ENCODE measurements at places on chromosomes 4 and X.

- DNase-seq: no peak
Observed at GRCh38 chrX:110417128-110417527, 58.5 kb downstream of the RTL9 start.

GRCh38 chrX:19672222-19672812 is 157.0 kb upstream of the MAP3K15 start:
- no peak for DNase-seq

DNA sequence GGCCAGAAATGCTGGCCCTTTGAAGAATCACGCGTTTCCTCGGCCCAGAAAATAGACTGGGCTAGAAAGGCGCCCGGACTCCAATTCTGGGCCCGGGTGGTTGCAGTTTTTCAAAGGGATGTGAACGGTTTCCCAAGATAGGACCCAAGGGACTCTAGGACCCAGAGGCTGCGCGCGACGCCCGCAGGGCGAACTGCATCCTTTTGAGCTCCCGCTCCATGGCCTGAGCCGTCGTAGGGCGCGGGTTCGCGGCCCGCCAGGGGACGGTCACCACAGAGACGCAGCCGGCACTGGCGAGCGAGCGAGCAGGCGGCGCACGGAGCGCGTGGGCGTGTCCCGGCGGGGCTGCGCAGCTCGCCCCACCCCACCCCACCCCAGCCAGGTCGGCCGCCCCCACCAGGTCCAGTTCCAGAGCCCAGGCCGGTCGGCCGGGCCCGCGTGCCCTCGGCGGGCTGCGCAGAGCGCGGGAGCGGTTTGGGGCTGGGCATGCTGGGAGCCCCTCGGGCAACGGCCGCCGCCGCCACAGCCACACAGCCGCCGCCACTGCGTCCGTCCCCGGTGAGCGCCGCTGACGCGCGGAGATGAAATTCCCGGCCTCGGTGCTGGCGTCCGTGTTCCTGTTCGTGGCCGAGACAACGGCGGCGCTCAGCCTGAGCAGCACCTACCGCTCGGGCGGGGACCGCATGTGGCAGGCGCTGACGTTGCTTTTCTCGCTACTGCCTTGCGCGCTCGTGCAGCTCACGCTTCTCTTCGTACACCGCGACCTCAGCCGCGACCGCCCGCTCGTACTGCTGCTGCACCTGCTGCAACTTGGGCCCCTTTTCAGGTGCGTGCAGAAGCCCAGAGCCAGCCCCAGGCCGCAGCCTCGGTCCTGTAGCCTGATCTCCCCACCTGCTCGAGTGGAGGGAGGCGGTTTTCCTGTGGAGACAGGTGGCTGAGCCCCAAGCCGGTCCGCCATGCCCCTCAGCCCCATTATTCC is at the start of gene XK:
XK (plus strand) TSS at position 411 of the 979 bp plus-strand sequence; CDS start at position 582, 171 bp downstream.
- DNase-seq: no peak

DNA sequence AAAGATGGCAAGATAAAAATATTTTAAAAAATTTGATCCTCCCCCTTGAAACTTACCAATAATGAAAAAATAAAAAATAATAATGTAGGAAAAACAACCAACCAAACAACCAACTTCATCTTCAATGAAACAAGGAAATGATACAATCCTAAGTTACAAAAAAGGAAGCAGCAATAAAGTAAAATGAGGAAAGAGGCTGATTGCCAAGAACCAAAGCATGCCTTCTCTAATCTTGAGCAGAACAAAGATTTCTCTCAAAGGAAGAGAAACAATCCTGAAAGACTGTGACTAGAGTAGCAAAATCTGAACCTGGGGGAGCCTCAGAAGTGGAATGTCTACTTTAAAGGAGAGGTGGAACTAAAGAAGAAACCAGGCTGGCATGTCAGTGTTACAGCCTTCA is 10.9 kb upstream of the WDFY3 start:
- no peak for DNase-seq

DNA sequence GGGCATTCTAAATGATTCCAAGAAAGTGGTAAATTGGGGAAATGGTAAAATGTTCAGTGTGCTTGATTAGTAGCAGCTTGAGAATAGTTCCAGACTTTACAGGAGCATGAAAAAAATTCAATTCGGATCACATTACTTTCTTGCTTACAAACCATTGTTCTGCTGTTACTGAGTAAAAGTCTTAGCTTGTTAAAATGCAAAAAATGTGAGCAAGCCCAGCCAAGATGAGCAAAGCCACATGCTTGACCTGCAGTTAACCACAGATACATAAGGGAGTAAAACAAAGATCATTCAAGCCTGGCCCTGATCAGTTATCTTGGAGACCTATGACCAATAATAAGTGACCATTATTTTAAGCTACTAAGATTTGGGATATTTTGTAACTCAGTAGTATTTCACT is 562.9 kb upstream of the MAGEB2 start:
- no peak for DNase-seq
